ENCODE measurements at places on chromosomes 12 and 14.

GRCh38 chr14:90614696-90615516 is 201.3 kb downstream of the TTC7B start:
- DNase-seq = no peak

DNA sequence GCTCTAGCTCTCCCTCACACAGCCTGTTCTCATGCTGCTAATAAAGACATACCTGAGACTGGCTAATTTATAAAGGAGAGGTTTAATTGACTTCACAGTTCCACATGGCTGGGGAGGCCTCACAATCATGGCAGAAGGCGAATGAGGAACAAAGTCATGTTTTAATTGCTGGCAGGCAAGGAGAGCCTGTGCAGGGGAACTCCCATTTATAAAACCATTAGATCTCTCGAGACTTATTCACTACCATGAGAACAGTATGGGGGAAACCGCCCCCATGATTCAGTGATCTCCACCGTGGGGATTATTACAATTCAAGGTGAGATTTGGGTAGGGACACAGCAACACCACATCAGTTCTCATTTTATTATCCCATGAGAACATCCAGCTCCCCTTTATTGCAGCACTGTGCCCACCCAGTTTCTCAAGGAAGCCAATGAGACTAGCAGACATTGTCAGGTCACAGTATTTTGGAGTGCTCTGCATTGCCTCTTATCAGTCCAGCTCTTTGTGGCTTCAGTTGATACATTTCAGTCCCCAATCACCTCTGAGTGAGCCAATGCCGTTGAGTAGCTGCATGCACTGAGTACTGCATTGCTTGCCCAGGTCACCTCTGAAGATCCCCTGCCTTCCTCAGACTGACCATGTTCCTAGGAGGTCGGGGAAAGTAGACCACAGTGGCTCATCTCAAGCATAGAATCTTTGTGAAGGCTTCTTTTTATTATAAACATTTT is 131.2 kb downstream of the CRADD start:
- no peak for DNase-seq

DNA sequence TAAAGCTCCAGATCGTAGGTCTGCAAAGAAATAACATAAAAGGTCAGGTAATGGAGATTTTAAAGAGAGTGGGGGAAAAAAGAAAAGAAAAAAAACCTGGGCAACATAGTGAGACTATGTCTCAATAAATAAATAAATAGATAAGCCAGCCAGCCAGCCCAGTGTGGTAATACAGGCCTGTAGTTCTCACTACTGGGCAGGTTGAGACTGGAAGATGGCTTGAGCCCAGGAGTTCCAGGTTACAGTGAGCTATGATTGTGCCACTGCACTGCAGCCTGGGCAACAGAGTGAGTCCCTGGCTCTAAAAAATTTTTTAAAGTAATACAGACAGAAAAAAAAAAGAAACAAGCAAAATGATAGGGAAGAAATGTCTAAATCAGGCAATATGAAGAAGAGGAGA is 43.2 kb upstream of the BBS10 start:
- DNase-seq = no peak

DNA sequence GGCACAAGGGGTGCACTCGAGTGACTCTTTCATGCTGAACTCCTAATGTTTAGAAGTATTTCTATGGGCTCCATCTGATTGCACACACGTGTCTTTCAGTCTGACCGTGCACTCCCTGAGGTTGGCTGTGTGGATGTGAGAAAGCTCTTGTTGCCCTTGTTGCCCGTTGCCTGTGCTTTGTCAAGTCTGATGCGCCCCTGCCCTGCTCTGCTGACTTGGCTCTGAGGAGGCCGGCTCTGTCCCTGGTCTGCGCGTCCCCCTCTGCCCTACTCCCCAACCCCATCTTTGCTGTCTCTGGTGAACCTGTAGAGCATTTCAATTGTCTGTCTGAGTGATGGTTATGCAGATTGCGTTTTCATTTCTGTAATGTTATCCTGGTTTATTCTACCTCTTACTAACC is 802.3 kb downstream of the NRXN3 start:
- DNase-seq = no peak

DNA sequence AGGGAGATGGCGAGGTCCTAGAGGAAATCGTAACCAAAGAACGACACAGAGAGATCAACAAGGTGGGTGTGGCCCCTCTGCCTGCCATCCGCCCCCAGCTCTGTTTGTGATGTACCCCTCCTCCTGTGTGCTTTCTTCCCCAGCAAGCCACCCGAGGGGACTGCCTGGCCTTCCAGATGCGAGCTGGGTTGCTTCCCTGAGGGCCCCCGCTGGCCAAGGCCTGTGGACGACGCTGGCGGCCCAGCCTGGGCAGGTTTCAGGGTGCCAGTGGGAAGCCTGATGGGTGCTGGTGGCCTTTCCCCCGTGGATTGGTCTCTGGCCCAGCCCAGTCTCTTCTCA is 2.0 kb downstream of the ARL6IP4 start:
- DNase-seq = no peak

DNA sequence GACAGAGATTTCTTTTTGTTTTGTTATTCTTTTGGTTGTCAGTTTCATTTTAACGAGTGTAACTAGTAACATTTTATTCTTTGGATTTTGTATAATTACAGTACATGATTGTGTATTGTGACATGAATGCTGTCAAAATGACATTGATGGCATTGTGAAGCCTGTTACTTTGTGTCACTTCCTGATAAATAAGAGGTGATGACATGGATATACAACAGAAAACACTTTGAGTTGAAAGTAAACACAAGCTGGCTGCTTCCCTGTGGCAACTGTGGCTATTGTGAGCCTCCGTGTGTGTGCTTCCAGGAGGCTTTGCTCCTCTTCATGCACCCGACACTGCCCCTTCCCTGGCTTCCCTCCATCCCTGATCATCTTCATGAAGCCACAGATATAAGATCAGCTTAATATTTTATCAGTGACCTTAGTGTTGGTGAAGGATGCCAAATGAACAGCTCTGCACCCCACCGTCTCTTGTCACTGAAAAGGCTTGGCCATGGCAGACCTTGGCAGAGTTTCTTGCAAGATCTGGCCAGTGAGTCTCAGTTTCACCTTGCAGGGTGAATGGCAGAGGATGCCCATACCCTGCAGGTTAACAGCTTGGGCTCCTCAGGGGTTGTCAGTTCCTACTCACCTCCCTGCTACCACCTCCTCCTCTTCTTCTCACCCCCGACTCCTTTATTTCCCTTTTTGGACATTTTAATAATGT is 191.9 kb downstream of the EPS8 start:
- no peak for DNase-seq

DNA sequence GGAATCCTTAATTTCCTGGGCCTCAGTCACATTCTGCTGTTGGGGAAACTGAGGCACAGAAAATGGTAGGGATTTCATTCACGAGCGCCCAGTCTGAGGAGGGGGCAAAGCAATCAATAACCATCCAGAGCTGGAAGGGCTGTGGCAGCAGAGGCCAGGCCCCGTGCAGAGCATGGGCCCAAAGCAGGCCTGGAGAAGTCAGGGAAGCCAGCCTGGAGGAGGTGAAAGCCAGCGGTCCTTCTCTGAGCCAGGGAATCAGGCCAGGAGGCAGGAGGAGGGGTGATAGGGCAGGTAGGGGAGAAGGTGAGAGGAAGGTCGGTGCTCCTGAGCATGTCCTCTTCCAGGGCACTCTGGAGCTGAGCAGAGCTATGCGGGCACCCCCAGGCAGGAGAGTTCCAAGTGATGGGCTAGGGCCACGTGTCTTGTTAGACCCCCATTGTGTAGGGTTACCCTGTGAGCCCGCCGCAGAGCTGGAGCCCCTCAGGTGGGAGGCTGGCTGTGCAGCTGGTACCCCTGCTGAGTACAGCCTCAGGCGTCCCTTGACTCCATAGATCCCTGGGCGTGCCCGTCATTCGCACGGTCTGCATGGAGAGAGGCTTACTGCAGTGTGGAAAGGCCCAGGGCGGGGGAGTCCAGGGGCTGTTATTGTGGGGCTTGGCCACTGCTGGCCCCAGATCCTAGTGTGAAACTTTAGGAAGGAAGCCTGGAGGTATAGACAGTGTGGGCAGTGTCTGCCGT is 4.8 kb downstream of the TNFAIP2 start:
- no peak for DNase-seq

- DNase-seq = no peak
Measured at GRCh38 chr12:116039081-116039480, 238.4 kb downstream of the MED13L start.

DNA sequence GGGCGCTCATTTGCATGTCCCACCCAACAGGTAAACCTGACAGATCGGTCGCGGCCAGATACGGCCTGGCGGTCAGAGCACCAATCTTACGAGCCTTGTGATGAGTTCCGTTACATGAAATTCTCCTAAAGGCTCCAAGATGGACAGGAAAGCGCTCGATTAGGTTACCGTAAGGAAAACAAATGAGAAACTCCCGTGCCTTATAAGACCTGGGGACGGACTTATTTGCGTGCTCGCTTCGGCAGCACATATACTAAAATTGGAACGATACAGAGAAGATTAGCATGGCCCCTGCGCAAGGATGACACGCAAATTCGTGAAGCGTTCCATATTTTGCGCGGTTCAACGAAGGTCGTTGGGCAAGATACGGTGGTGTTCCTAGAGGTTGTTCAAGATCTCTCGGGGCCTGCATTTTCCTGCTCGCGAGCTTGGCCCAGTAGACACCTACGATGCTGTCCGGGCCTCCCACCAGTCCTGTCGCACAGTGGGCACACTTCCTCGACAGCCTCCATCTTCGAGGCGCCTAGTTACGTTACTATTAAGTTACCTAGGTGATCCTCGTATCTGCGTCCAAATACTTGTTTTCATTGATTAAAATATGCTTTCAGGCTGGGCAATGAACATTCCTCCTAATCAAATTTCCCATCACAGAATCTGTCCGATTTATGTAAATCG is at the start of gene RNU6-7:
RNU6-7 (plus strand) TSS at position 230 of the 675 bp plus-strand sequence.
- DNase-seq = peak; percentile 20
